Skin of body (tissue), 3 donors: ENCODE measurements at places on chromosomes 3 and 15.

- no peak for DNase-seq
Measured at GRCh38 chr3:93904568-93904967, 69.1 kb downstream of the PROS1 start.

DNA sequence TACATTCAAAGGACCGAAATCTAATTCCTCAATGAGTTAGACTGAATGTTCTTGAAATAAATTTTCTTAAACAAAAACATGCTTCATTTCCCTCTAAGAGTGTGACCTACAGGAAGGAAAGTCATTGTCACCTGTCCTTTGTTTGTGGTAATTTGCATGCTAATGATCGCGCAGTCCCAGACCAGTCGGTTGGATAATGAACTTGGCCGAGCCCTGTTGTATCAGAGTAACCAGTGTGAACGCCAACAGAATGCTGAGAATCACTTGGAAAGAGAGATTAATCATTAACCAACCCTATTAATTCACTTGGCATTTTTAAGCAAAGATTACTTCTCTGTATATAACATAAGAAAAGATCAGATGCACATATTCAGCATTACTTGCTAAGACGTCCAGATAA is 8.1 kb upstream of the ARNT2 start:
- no peak for DNase-seq

DNA sequence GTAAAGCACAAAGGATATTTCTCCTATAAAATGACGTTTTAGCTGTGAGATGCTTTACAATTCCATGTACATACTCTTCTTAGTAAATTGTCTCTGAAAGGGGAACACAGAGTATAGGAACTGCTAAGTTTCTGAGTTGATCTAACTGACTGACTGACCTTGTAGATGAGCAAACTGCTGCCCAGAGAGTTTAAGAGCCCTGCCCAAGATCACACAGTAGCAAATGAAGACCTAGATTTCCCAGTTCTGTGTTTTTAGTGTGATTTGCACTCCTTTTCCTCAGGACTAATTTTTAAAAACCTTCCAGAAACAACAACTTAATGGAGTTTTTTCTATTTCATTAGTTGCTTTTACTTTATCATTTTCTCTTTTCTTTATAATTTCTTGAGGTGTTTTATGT is 247.7 kb downstream of the PDCD6IP start:
- DNase-seq = no peak

- no peak for DNase-seq
Measured at GRCh38 chr3:34256021-34256420, 457.6 kb downstream of the PDCD6IP start.

GRCh38 chr3:16871915-16872842 is 12.6 kb upstream of the PLCL2 start:
- no peak for DNase-seq

- no peak for DNase-seq
Measured at GRCh38 chr3:182369861-182370260, 423.4 kb upstream of the ATP11B start.

GRCh38 chr3:65830948-65831732 is 207.6 kb downstream of the MAGI1 start:
- no peak for DNase-seq

GRCh38 chr3:60294181-60294580 is 957.1 kb downstream of the FHIT start:
- DNase-seq = peak; percentile 54

DNA sequence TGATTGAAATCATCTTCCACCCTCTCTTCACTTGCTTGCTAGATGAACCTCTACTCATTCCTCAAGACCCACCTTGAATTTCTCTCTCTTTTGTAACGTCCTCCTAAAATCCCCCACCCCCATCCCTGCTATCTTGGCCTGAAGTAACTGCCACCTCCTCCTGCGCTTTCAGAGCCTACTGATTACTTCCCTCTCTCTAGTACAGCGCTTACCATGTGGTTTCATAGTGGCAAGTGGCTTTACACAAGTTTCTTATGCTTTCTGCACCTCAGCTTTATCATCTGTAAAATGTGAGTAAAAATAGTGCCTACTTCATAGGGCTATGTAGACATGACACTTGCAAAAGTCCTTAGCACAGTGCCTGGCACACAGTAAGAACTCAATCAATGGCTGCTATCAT is 28.7 kb upstream of the DAZL start:
- no peak for DNase-seq

DNA sequence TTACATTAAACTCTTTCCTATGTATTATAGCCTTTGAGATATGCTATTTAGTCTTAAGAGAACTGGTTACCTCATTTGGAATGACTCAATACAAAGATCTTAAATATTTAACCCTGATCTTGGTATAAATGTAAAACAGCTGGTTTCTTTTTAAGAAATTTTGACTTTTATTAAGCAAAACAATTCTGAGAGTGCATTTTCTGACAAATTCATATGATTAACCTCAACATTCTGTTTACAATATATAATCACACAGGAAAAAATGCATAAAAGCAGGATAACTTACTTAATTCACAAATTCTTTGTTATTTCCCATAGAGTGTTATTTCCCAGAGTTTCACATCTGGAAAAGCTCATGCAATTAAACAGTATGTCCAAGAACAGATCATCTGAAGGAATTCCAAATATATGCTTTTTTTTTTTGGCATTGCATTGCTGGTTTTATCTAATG is 400.4 kb upstream of the THBS1 start:
- peak; percentile 90 for DNase-seq

GRCh38 chr3:51704511-51704950 is 2.3 kb upstream of the GRM2 start:
- no peak for DNase-seq

DNA sequence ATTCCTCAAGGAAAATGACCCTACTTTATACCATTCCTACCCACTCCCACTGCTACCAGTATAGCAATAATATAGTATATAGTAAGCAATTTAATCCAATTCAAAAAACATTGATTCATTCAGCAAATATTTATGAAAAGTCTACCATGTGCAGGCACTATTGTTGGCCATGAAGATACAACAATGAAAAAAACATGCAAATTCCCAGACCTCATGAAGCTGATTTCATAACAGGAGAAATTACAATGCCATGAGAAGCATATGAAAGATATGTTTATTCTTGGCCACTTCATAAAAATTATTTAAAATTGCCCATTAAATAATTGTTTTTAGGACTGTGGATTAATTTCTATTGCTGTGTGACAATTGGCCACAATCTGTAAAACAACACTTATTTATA is 315.8 kb upstream of the COL8A1 start:
- no peak for DNase-seq
